LHCN-M2 (cell line): ENCODE measurements at places on chromosomes 6 and 20. TPM values are rescaled to one million over a fixed set of nuclear protein-coding genes. Genes with fewer than 3 reads are reported as not detected.
A peak's percentile ranks its signal among the peaks of the same experiment; 100 is the strongest.

RSPO3 gene
- not detected in 2 replicates for total RNA-seq

HLA-DQA1 gene
- not detected in 2 replicates for total RNA-seq

COL12A1 gene
- total RNA-seq: 29.0 and 31.5 TPM in 2 replicates

HTR1B gene
- total RNA-seq: 0.46 and 0.64 TPM in 2 replicates

IL22RA2 gene
- not detected in 2 replicates for total RNA-seq

- peak; percentile 96 for DNase-seq
Measured at GRCh38 chr6:167855825-167856425, 29.2 kb downstream of the AFDN start.

GRCh38 chr6:83193747-83194566 lies 800 bp downstream of the RWDD2A start:
- no peak for DNase-seq

DNA sequence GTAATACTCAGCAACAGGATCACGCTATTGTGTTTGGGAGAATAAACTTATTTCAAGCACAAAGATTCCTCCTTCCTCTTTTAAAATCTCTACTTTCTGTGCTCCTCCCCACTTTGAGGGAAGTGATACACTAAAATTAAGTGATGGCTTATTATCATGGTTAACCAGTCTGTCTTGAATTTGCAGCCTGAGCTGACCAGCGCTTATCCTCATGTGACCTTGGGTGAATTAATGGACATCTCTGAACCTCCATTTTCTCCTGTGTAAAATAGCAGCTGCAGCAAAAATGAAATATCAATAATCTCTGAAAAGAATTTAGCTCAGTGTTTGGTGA lies 222.6 kb downstream of the BCAS1 start:
- no peak for DNase-seq

DNA sequence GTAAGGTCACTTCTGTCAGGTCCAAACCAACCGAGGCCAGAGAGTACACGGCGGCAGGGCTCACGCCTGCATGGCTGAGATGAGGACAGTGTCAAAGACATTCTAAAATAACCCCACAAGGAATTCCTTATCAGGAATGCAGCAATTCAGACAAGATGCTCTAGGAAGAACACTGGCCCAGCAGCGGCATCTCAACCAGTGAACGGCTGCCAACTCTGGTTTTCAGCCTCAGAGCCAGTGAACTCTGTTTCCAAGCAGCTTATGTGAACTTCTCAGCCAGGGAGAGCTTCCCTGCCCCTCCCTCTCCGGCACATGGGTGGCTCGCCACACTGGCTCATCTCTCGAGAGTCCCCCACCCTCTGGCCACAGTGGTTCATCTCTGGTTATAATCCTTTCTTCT lies 36.9 kb downstream of the KCNQ2 start:
- no peak for DNase-seq

DNA sequence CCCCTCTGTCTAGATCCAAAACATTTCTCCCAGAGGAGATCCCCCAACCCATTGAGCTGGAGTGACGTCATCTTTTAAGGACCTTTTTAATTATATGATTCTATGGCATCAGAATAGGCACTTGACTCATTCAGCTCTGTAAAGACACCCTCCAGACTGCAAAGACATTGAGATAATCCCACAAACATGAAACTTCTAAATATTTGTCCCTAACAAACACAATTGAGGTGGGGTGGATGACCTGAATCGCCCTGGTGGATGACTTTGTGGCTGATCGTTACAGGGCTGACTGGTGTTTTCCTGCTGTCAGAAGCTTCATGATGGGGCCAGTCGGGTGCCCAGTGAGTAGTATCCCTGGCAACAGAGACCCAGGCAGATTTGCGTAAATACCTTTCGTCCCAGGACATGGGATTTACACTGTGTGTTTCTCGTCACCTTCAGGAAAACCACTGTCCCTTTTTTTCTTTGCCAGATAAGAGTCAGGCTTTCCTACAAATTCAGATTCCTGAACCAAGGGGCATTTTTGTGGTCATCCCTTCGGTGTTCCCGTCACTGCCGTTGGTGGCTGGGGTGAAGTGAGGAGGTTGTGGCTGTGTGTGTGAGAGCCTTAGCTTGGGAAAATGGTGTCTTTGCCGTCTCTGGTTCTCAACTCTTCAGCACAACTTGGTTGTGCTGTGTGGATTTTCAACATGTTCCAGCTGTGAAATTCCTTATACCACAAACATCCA lies 5.3 kb upstream of the PCK1 start:
- DNase-seq: no peak

DNA sequence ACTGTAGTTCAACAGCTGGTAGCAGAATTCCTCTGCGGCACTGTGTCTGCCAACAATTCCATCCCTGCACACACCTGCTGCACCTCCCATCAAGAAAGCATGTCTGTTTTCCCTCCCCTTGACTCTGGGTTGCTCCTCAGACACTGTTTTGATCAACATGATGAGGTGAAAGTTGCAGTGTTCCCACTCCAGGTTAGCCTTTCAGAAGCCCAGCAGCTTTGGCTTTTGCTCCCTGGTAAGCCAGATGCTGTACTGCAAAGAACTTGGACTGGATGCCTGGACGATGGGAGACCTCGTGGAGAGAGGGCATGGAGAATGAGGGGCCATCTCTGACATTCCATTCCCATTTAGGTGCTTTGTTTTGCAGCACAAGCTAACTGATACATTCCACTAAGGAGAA lies 79.1 kb upstream of the MAFB start:
- no peak for DNase-seq

DNA sequence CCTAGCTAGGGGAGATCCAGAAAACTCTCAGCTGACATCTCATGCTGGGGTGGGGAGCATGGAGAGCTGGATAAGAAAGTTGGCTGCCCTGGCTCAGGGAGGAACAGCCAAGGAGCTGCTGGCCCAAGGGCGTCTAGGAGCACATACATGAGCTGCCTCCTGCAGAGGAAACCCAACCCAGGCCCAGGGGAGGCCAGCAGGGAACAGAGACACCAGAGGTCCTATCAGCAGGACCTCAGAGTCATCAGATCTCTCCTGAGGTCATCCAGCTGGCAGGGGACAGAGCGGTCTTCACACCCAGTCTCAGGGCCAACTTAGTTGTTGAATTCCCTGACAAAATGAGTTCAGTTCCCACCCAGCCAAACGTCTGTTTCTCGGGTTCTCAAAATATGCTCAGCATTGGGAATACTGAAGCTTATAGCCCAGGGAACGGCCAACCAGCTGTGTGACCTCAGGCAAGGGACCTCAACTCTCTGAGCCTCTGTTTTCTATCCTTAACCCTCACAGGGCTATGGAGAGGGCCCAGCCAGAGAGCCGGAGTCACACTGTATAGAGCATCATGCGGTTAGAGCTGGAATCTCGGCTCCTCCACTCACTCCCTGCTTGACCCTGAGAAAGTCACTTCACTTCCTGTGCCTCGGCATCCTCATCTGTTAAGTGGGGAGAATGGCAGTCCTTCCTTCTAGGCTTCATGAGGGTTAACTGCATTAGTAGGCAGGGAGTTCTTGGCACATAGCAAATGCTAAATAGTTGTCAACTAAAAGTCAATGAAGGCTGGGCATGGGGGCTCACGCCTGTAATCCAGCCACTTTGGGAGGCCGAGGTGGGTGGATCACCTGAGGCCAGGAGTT lies 13.8 kb downstream of the ADA start:
- no peak for DNase-seq

GRCh38 chr6:163260111-163260895 lies 154.2 kb upstream of the QKI start:
- DNase-seq: no peak

- DNase-seq: no peak
Measured at GRCh38 chr6:51901766-51902764, 185.3 kb downstream of the PKHD1 start.

DNA sequence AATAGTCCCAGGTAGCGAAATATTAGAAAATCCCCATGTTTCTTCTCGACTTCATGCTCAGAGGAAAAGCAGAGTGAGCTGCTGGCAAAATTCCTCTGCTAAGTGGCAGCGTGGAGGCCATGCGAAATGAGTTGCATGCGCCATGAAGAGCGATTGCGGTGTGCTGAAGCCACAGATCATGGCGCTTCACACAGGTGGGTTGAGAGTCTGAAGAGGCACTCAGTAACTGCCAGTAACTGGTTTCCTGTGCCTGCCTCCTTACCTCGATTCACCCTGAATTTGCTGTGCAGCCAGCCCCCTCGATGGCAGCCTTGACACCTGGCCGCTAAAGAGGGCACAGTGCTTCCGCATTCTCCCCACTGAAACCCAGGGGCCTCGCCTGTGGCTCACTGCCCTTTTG lies 301.5 kb downstream of the NRN1 start:
- no peak for DNase-seq

GRCh38 chr6:165847407-165848085 lies 184.5 kb upstream of the PDE10A start:
- no peak for DNase-seq
